ENCODE measurements at places on chromosomes 16 and 17. TPM values are rescaled to one million over a fixed set of nuclear protein-coding genes. Genes with fewer than 3 reads are reported as not detected.

DNA sequence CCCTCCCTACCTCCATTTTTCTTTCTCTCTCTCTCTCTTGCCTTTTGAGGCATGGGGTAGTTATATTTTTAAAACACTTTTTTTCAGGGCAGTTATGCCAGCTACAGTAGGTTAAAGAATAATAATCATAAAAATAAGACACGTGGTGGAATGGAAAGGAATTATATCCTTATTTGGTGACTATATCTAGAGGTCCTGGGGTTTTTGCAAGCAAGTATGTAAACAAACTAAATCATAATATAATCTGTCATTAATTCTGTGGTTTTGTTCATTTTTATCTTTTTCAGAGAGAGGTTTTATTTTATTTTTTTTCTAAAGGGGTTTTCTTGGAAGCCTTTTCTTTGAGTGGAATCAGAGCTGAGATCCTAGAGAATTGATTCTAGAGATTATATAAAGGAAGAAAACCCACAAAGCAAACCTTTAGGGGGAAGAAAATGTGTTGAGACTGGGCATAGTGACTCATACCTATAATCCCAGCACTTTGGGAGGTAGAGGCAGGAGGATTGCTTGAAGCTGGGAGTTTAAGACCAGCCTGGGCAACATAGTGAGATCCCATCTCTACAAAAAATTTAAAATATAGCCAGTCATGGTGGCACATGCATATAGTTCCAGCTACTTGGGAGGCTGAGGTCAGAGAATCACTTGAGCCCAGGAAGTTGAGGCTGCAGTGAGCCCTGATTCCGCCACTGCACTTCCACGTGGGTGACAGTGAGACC lies 53.2 kb downstream of the NQO1 start:
- no peak for DNase-seq
- H3K4me3 ChIP-seq: no peak overlapping the region
- H3K27ac ChIP-seq: no peak overlapping the region
- H3K4me1 ChIP-seq: no peaks in the 10 kb centered on the region
- H3K36me3 ChIP-seq: peaks cover 25% of the 10 kb centered on the region
- no peaks in the 10 kb centered on the region for H3K27me3 ChIP-seq

GRCh38 chr16:48602356-48603014 lies 7.5 kb downstream of the N4BP1 start:
- H3K27me3 ChIP-seq: no peaks in the 10 kb centered on the region
- H3K4me1 ChIP-seq: peaks cover 11% of the 10 kb centered on the region
- no peak for DNase-seq
- no peak overlapping the region for H3K27ac ChIP-seq
- peaks cover 3% of the 10 kb centered on the region for H3K36me3 ChIP-seq
- no peak overlapping the region for H3K4me3 ChIP-seq

DNA sequence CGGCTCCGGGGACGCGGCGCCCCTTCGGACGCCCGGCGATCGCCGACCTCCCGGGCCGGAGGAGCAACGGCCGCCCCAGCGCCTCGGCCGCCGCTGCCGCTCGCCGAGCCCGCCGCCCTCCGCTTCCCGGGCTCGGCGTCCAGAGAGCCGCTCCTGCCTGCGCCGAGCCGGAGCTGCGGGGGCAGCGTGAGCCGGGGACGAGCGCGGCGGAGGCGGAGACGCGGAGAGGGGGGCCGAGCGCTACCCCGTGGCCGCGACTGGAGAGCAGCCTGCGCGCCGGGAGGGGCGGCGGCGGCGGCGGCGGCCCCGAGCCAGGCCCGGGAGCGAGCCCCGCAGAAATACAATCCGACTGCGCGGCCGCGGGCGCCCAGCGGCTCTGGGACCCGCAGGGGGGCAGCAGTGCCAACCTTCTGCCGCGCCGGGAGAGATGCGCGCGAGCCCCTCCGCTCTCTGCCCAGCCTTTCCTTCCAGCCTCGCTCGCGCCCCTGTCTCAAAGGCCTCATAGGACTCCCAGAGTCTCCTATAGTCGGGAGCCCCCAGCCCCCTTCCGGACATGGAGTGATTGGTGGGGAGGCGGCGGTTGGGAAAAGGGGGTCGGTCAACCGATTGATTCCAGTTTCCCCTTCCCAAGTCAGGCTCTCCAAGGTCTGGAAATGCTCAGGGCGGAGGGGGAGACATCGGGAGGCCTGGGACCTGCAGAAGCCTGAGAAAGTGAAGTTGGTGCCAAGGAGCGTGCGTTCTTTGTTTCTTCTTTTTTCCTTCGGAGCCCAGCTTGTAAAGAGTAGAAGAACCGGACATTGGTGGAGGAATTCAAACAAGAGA lies 1.0 kb upstream of the SDK2 start:
- no peak overlapping the region for H3K27ac ChIP-seq
- peak; percentile 88 for DNase-seq
- H3K4me1 ChIP-seq: peaks cover 43% of the 10 kb centered on the region
- H3K4me3 ChIP-seq: peak overlapping the region; percentile 27
- no peaks in the 10 kb centered on the region for H3K36me3 ChIP-seq

DNA sequence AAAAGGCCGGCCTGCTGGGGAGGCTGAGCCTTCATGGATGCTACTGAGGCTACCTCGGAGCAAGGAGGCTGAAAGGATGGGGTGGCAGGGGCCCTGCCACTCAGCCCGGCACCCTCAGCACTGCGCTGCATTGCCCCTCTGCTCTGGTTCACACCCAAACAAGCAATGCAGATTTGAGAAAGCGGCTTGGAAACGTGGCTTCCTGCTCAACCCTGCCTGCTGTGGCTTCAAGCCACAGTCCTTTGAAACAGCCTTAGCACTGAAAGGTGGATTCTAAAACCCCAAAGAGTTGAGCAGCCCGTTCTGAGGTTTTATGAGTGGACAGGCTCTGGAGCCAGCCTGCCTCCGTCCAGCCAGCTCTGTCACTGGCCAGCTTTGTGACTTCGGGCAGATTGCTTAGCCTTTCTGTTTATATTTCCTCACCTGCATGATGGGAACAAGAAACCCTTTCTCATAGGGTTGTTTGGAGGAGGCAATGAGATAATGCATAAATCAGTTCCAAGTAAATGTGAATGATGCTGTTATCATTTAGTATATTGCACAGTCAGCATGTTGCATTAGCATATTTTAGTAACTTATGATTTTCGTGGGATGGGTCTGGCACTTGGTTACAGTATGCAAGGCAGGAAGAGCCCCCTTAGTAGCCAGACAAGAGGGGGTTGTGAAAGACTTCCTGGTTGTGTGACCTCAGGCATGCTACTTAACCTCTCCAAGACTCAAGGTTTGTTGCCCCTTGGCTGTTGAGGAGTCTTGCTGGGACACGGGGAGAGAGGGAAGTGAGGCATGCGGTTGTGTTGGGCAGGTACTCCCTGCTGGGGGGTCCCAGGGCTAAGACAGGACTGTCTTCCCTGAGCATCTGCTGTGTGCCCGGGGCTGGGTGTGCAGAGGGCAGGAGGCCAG lies 23.6 kb downstream of the CRISPLD2 start:
- peaks cover 31% of the 10 kb centered on the region for H3K27me3 ChIP-seq
- H3K36me3 ChIP-seq: no peaks in the 10 kb centered on the region
- no peak overlapping the region for H3K27ac ChIP-seq

GRCh38 chr16:87101903-87102302 lies 215.3 kb downstream of the C16orf95 start:
- no peaks in the 10 kb centered on the region for H3K36me3 ChIP-seq
- no peak overlapping the region for H3K27ac ChIP-seq
- H3K27me3 ChIP-seq: peaks cover 31% of the 10 kb centered on the region
- peaks cover 12% of the 10 kb centered on the region for H3K4me1 ChIP-seq
- no peak overlapping the region for H3K4me3 ChIP-seq

GRCh38 chr16:59440-60059 lies 5.9 kb downstream of the SNRNP25 start:
- H3K27me3 ChIP-seq: no peaks in the 10 kb centered on the region
- peaks cover 12% of the 10 kb centered on the region for H3K4me1 ChIP-seq
- peaks cover 93% of the 10 kb centered on the region for H3K36me3 ChIP-seq
- H3K4me3 ChIP-seq: no peak overlapping the region

DNA sequence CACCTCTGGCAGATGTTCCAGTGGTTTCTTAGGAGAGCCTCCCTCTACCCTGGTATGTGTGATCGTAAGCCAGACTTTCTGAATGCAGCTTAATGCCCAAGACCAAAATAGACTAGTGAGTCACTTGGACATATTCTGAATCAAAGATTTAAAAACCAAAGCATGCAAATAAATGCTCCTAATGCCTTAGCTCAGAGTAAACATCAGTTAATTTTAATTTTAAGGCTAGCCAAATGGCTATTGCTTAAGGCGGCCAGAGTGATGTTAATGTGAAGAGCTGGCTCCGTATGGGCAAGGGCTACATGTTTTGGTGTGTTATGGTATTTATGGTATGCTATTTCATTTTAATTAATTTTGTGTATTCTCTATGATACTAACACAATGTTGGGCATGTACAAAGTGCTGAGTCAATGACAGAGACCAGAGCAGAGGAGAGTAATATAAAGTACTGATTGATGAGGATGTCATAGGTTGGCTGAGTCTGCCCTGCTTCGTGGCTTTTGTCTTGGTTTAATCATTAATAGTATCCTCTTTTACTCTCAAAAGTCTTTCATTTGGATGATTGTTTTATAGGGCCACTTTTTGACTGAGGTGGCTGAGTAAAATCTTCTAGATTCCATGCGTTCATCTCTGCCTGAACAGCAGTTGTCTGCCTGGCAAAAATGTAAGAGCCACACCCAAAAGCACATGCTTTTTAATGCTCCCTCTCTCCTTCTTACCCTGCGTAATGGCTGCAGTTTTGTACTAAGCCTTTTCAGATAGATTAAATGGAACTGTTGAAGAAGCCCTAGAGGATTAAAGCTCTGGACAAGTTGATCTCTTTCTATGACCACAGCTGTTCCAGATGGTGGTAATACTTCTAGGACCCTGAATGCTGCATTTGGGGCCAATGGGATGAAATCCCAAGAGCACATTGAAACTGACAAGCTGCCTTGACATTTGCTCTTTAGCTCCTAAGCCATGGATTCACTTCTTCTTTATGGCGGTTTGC lies 59.6 kb downstream of the MAP2K6 start:
- no peak overlapping the region for H3K4me3 ChIP-seq
- H3K27ac ChIP-seq: peak overlapping the region; percentile 62
- no peaks in the 10 kb centered on the region for H3K27me3 ChIP-seq
- H3K36me3 ChIP-seq: no peaks in the 10 kb centered on the region
- DNase-seq: peak; percentile 83
- peaks cover 17% of the 10 kb centered on the region for H3K4me1 ChIP-seq

GRCh38 chr16:2075631-2076030 lies 27.8 kb downstream of the TSC2 start:
- H3K27me3 ChIP-seq: no peaks in the 10 kb centered on the region
- H3K27ac ChIP-seq: no peak overlapping the region
- H3K4me1 ChIP-seq: peaks cover 2% of the 10 kb centered on the region
- peaks cover 87% of the 10 kb centered on the region for H3K36me3 ChIP-seq
- DNase-seq: no peak

DNA sequence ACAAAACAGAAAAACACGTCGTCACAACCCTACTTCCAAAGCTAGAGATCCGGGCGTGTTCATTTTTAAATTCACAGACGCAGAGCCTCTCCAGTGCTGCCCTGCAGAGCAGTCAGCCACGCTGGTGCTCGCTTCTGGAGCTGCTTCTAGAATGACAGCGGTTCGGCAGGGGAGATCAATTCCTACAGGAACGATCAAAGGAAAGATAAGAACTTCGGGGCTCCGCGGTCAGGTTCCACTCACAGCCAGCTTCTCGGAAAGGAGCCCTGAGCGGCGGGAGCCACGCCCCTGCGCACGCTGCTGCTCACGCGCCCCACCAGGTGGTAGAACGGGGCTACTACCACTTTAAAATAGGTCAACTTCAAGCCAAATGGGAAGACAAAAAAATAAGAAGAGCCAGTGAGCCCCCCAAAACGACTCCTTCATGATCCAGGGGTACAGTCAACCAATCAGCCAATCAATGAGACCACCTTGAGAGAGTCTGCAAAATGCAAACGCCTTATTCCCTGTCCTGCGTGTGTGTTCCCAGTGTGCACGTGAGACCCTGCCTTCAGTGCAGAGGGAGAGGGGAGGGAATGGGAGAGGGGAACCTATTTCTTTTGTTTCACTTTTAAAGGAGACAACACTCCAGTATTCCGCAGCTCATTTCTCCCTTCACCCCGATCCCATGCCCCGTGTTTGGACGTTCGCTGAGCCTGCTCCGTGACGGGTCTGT lies 209.7 kb downstream of the RBFOX3 start:
- peaks cover 90% of the 10 kb centered on the region for H3K27me3 ChIP-seq
- H3K4me1 ChIP-seq: peaks cover 9% of the 10 kb centered on the region
- H3K36me3 ChIP-seq: no peaks in the 10 kb centered on the region

GRCh38 chr16:2467528-2468232 lies 3.4 kb upstream of the NTN3 start:
- peak overlapping the region; percentile 39 for H3K4me3 ChIP-seq
- DNase-seq: peak; percentile 95
- H3K27me3 ChIP-seq: peaks cover 22% of the 10 kb centered on the region
- no peaks in the 10 kb centered on the region for H3K36me3 ChIP-seq
- peak overlapping the region; percentile 82 for H3K27ac ChIP-seq
- H3K4me1 ChIP-seq: peaks cover 47% of the 10 kb centered on the region

- H3K4me3 ChIP-seq: no peak overlapping the region
- H3K36me3 ChIP-seq: no peaks in the 10 kb centered on the region
- DNase-seq: no peak
- H3K4me1 ChIP-seq: peaks cover 3% of the 10 kb centered on the region
- no peaks in the 10 kb centered on the region for H3K27me3 ChIP-seq
- no peak overlapping the region for H3K27ac ChIP-seq
Observed at GRCh38 chr16:10888320-10888937, 11.4 kb downstream of the CIITA start.

DNA sequence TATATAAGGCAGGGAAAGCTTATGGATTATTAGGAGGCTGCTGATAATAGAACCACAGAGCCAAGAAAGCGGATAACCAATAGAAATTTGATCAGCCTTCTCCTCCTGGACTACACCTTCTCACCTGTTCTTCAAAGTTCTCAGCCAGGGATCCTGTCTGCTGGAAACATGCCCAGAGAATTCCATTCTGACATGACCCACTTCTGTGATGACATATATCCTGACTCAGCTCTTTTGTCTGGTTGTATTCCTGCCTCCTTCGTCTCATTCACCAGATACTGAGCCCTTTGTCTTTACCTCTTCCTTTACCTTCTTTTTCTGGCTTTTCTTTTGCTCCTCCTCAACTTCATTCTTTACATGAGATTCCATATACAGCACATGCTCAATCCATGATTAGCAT lies 576.1 kb downstream of the CDH11 start:
- no peak overlapping the region for H3K27ac ChIP-seq
- no peak overlapping the region for H3K4me3 ChIP-seq
- no peaks in the 10 kb centered on the region for H3K27me3 ChIP-seq
- DNase-seq: peak; percentile 39
- H3K4me1 ChIP-seq: no peaks in the 10 kb centered on the region

DNA sequence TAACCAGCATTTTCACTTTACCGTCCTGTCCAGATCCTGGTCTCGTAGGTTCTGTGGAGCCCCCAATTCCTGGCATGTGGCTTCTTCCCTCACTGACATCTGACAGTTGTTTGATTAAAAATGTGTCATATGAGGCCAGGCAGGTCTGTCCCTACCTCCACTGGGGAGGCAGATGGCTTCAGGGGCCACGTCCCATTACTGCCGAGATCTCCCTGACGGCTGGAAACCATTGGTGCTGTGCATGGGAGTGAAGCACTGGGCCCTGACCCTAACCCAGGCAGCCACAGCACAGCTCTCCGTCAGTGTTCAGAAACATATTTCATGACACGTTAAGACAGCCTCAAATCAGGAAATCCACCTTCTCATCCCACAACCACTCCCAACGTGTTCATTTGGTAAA lies 77.5 kb downstream of the GNAO1 start:
- peaks cover 5% of the 10 kb centered on the region for H3K27me3 ChIP-seq
- H3K4me1 ChIP-seq: peaks cover 10% of the 10 kb centered on the region
- no peaks in the 10 kb centered on the region for H3K36me3 ChIP-seq
- no peak for DNase-seq
- H3K27ac ChIP-seq: no peak overlapping the region
- H3K4me3 ChIP-seq: no peak overlapping the region

The FOXC2 gene
- total RNA-seq: 0.13 TPM

The MEIOC gene
- total RNA-seq: 0.27 TPM

The CNTD1 gene
- 0.04 TPM for total RNA-seq

The GOSR2 gene
- 27.4 TPM for total RNA-seq

The CD300LB gene
- 0.04 TPM for total RNA-seq

The PRAC2 gene
- total RNA-seq: not detected

Data from muscle of leg (tissue), 16 donors.